HuH-7.5 (cell line): ENCODE measurements at places on chromosomes 6 and 20.

GRCh38 chr6:161272635-161273273 lies 1.1 kb downstream of the AGPAT4 start:
- DNase-seq = no peak

DNA sequence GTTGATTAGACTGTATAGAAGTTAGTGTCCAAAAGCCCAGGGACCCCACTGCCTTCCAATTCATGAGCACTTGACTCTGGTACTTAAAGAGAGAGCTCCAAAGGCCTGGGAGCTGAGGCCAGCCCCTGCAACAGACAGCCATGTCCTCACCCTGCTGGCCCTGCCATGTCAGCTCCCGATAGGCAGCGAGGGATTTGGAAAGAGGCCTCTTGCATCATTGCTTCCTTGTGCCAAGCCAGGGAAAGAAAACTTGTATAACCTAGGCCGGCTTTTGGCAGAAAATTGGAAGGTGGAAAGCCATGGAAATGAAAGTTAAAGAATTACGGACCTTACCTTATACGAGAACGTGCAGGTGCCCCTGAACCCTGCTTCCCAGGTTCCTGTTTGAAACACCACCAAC lies 8.4 kb upstream of the PCK1 start:
- DNase-seq = no peak

DNA sequence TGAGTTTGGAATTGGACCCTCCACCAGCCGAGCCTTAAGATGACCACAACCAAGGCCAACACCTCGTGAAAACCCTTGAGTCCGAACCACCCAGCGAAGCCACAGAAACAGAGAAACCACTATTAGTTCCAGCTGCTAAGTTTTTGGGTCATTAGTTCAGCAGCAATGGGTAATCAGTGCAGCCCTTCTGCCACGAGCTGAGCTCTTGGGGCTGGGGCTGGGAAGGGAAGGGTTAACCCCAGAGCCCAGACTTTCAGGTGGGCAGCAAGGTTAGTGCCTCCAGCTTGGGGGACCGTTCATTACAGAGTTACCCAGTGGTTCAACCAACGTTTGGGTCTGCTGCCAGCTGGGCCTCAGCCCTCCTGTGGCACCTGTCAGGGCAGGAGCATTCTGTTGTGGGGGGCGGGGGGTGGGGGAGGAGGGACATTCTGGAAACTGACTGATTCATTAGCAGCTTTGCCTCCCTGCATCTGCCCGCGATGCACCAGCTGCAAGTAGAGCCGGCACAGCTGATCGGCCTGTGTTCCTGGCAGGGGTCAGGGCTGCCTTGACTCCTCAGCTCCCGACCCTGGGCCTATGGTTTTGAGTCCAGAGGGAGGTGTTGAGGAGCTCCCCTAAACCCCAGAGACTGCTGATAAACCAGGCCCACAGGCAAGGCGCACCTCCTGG lies 52.7 kb downstream of the TGM2 start:
- DNase-seq = no peak

- DNase-seq = no peak
These were observed 81.3 kb downstream of the MOXD1 start for GRCh38 chr6:132320007-132320406.

DNA sequence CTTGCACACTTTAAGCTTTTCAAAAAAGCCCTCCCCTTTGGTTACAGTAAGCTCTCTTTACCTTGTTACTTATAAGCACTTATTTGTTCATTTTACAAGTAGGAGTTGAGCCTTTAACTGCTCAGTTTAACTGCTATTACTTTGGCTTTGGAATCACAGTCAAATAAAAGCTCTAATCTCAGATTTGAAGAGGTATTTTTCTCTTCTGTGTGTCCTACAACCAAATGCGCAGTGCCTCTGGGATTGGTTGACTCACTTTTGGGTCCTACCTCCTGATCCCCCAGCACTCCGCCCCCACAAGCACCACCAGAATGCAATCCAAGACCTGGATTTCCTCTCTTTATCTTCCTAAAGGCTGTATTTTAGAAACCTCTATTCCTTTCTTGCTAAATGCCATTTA lies 2.5 kb downstream of the NCOA7 start:
- no peak for DNase-seq

DNA sequence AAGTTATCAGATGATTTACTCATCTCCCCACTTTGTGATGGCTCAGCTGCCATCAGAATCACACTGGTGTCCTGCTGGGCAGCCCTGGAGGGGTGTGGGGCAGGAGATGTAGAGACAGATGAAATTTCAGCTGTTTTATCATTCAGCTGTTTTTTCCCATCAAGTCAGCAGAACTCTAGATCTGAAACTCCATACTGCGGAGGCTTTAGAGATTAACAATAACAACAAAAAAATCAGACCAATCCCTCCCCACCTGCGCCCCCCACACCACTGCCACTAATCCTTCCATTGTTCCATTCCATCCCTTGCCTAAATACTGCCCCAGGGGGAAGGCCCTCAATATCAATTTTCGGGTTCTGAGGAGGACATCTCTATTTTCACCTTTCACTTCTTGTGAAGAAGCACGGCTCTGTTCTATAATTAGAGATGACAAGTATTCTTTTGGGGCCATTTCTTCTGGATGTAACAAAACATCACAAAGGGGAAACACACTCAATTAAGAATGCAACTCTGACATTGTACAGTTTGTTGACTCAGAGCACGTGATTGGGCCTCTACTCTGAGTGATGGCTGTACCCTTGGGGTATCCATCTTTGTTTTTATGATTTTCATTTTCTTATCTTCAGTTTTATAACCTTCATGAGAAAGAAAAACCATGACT lies 396.3 kb downstream of the ZFAND3 start:
- DNase-seq = no peak

- no peak for DNase-seq
These were observed 23.3 kb upstream of the DSN1 start for GRCh38 chr20:36796875-36797274.

- peak; percentile 47 for DNase-seq
These were observed 25.0 kb downstream of the HEBP2 start for GRCh38 chr6:138428944-138429598.

- DNase-seq = peak; percentile 16
These were observed 394.2 kb downstream of the BMP2 start for GRCh38 chr20:7161690-7162089.

DNA sequence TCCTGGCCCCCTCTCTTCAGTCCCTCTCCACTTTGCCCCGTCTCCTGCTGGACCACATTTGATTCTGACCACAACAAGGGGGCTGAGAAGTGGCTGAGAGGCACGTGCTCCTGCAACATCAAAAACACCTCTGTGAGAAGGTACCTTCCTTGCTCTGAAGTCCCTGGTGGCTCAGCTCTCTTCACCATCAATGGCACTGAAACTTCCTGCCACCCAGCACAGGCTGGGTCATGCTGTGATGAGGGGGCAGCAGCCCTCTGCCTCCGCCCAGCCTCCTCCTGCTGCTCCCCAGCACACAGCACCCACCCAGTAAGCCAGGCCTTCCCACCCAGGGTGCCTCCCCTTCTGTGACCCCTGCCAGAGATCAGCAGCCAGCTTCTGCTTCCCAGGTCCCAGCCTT lies 10.3 kb downstream of the ZMYND8 start:
- no peak for DNase-seq

DNA sequence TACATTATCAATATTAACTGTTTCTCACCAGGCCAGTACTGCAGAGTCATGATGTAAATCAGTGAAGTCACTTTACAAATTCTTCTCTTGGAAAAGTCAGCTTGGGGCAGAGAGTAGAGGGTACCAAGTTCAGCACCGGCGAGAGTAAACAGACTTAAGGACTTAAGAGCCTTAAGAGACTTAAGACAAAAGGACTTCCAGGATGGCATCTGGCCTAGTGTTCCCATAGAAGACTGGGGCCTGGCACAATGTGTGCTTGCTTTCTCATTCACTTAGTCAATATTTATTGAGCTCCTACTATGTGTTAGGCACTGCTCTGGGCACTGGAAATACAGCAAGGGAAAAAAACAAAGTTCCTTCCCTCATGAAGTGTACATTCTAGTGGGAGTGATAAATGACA lies 1.4 kb upstream of the SNPH start:
- DNase-seq = no peak

DNA sequence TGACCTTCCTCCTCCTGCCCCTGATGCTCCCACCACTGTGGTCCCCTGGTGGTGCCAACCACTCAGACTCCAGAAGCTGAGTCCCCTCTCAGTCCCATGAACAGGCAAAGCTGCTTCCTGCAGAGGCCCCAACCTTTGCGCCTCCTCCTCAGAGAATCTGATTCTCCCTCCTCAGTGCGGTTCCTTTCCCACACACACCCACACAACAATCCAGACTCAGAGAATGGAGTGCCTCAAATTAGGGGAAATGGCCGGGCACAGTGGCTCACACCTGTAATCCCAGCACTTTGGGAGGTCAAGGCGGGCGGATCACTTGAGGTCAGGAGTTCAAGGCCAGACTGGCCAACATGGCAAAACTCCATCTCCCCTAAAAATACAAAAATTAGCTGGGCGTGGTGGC lies 23.0 kb downstream of the RIPOR3 start:
- no peak for DNase-seq

- DNase-seq = no peak
These were observed 682.8 kb downstream of the KIF16B start for GRCh38 chr20:15890407-15890982.

- no peak for DNase-seq
These were observed 85.6 kb downstream of the MYB start for GRCh38 chr6:135266675-135267074.

- DNase-seq = no peak
These were observed 94.1 kb downstream of the HIVEP2 start for GRCh38 chr6:142850679-142851423.

GRCh38 chr6:117008618-117009017 lies 131.6 kb downstream of the RFX6 start:
- DNase-seq = no peak

- DNase-seq = no peak
These were observed 193.9 kb upstream of the ID4 start for GRCh38 chr6:19643287-19643686.

GRCh38 chr6:30035784-30036183 lies 25.3 kb upstream of the POLR1H start:
- DNase-seq = no peak

GRCh38 chr6:154535147-154535546 lies 24.7 kb upstream of the CNKSR3 start:
- DNase-seq = no peak

DNA sequence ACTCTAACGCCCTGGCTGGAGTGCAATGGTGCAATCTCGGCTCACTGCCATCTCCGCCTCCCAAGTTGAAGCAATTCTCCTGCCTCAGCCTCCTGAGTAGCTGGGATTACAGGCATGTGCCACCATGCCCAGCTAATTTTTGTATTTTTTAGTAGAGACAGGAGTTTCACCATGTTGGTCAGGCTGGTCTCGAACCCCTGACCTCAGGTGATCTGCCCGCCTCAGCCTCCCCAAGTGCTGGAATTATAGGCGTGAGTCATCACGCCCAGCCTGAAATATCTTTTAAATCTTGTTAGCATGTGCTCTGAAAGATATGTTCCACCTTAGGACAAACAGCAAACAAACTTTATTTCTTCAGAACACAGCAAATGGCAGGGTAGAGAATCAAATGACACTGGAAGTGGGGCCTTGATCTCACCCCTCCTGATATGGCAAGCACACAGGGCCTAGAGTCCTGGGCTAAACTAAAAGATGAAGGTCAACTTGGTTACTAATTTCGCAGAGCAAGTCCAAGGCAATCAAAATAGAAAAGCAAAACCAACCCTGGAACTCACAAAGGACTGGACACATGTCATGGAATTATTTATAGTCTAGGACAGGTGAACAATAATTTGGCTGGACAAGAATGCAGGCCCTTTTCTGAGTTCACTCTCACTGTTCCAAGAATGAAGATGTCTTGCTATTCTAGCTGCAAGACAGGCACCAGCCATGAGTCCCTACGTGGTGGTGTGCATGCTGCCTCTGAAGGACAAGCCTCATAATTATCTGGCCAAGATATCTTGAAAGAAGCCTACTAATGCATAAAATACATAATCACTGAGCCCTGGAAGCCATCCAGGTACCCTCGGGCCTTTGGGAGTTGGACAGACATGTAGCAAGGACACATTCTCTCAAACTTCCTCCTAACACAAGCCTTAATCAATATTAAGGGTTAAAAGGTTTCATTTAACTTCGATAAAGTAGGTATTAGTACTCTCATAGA lies 35.6 kb downstream of the B4GALT5 start:
- DNase-seq = no peak

GRCh38 chr6:53986165-53986720 lies 125.0 kb upstream of the MLIP start:
- peak; percentile 12 for DNase-seq

- DNase-seq = no peak
These were observed 63.6 kb upstream of the ZNF217 start for GRCh38 chr20:53657279-53657678.

- DNase-seq = no peak
These were observed 198.4 kb downstream of the ISM1 start for GRCh38 chr20:13419477-13419876.

DNA sequence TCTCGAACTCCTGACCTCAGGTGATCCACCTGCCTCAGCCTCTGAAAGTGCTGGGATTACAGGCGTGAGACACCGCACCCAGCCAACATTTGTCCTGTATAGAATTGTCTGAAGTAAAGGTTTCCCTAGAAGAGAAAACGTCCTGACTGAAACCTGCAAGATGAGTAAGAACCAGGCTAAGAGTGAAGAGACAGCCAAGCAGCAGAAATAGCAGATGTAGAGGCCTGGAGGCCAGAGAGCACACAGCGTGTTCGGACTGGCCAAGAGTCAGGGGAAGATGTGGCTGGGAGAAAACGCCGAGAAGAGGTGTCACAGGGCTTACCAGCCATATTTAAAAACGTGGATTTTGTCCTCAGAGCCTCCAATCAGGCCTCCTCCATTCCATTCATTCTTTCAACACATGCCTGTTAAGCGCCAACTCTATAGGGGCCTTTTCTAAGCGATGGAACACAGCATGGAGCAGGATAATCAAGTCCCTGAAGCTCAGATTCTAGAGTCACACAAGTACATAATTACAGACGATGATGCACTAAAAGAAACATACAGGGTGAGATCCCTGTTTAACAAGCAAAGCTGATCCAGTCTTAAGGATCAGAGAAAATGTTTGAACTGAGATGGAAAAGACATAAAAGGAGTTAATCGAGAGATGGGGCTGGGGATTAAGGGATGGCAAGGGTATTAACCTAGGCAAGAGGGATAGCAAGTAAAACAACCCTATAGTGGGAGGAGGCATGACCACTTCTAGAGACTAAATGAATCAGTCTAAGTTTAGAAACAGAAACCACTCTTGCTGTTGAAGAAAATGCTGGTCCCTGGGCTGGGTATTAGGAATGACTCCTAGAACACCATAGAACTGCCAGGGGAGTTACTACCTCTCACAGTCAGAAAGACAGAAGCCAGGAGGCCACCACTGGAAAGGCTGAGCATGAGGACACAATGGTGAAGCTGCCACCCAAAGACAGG lies 4.8 kb downstream of the ZCCHC3 start:
- no peak for DNase-seq
